ENCODE measurements at places on chromosomes 4 and X. TPM values are rescaled to one million over a fixed set of nuclear protein-coding genes. Genes with fewer than 3 reads are reported as not detected.

DNA sequence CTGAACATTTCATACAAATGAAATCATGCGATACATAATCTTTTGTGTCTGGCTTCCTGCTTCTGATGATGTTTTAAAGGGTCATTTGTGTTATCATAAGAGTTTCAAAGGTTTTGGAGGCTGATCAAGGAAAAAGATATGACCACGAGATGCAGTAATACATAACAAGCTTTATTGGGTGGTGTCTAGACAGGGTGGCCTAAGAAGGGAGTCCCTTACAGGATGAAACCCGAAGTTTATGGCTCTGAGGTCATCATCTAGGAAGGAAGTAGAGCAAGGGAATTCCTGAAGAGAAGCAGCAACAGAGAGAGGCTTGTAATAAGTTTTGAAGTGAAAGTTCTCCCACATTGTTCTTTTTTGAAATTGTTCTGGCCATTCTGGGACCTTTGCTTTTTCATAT is 40.8 kb upstream of the SOD3 start:
- DNase-seq: no peak

Gene MAGEA12
- total RNA-seq: not detected

DNA sequence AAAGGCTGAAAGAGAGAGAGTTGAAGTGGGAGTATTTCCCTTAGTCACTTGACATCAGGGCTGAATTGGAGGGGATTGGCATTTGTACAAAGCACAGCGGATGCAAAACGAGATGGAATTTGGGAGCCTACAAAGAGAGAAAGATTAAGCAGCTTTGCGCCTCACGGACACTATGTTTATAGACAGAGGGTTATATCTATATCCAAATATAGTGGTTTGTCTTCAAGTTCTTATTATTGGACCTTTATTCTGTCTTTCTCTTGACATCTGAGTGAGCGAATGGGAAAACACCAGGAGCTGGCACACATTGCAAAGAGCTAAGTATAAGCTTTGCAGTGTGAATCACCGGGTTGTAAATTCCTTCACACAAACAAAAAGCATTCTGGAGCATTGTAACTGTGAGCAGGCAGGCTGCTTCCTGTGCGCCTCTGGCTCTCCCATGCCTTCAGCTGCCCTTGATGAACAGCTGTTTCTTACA is 500.2 kb downstream of the STIM2 start:
- DNase-seq: no peak

DNA sequence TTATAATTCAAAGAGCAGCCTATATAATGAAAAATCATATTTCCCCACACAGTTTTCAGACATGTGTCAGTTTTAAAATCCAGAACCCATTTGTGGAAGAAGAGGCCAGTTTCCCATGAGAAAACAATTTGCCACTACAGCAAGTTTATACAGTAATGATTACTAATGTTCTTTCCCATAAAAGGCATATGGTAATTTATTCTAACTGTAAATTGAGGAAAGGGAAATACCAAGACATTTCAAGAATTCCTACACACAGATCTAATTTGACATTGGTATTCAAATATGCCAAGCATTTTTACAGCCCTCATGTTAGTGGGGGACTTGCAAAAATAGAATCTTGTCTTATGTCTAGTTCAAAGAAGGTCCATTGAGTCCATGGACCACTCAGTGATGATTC is 1368.6 kb downstream of the FSTL5 start:
- no peak for DNase-seq

- no peak for DNase-seq
Observed at GRCh38 chr4:3784454-3785291, 18.5 kb downstream of the ADRA2C start.

Gene TCEANC
- 1.3 TPM for total RNA-seq

Gene GPRIN3
- 10.6 TPM for total RNA-seq

DNA sequence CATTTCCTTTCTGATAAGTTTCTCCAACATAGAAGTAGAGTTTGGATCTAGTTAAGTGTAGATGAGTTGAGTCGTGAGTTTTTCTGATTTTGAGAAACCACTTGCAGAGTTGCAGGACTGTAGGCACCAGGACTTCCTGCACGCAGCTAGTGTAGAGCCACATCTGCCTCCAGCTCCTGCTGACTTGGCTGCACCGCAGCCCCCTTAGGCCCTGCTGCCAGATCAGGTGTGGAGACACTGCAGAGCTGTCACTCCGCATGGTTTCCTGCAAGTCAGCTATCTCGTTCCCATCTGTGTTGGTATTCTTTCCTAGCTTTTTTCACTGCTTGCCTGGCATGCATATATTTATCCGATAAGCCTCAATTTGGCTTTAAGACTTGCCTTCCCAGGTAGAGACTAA is 48.9 kb downstream of the PCDH7 start:
- no peak for DNase-seq

DNA sequence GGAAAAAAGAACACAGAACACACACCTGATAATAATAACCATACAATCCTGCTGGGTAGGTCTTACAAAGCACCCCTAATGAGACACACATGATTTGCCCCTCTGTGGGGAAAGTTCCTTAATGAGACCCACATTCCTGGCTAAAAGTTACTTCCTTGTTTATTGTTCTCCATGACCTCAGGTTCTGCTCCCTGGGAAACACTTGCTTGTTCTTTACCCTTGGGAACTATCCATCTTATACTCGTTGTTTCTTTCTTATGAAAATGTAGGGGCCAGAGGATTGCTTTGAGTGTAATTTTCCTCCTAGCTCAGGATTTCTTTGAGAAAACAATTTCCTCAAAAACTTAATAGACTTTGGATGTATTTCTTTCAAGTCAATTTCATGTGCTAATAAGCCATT is 52.1 kb upstream of the PCDH10 start:
- no peak for DNase-seq
